ENCODE measurements at places on chromosomes 1 and 21.

DNA sequence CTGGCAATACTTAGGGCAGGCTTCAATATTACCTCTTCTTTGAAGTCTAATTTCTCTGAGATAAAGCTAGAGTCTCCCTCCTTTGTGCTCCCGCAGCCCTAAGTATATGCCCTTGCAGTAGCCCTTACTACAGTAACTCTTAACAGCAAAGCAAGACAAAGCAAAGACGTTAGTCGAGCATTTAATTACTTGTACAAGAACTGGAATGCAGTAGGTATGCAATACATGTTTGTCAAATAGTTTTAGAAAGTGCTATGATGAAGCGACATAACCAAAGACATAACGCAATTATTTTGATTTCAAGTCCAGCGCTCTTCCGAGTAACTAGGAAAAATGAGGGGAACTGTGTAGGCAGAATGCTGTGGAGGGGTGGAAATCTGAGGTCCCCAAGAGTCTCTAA, 1.6 kb downstream of the P3H1 start:
- no peak for DNase-seq

DNA sequence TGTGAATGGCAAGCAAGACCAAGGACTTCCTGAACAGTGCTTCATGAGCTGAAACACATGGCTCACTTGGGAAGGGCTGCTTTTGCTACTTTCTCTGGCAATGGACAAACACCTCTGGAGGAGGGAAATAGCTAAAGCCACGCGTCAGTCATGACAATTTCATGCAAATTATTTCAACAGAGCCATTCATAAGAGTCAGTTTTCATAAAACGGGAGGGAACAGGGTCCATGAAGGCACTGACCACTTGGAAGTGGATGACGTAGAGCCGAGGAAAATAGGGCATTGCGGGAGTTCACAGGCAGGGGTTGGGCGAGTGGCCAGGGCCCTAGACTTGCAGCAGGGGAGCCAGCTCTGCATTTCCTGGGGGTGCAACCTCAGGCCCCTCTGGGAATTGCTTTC, 43.9 kb downstream of the SDC3 start:
- no peak for DNase-seq

- DNase-seq: no peak
Observed at GRCh38 chr1:99758073-99758511, 8.3 kb downstream of the FRRS1 start.

DNA sequence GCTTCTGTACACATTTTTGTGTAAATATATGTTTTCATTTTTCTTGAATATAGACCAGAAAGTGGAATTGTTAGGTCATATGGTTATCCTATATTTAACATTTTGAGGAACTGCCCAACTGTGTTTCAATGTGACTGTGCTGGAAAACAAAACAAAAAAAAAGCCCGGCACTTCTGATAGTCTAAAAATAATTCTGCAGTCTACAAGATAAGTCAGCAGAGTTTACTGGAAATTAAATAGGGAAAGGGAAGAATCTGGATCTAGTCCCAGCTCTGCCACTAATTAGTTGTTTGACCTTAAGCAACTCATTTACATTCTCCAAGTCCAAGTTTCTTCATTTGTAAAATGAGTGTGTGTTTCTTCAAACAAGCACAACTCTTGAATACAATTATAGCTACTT, 869.1 kb upstream of the B3GALT2 start:
- no peak for DNase-seq

DNA sequence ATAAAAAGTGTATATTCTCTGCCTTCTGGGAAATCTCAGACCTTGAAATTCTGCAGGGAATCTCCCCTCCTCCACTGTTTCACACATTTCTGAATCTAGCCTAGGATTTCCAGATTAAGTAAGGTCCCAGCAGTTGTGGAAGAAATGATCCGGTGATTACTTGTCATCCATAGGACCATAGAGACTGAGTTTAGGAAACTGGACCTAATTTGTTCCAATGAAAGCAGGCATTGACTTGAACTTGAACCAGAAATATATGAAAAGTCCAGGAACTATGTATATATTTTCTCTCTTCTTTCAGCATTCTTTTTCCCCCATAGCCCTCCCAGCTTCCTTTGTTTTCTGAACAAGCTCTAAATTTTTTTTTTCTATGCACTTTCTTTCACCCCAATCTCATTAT, 149.5 kb upstream of the SPAG17 start:
- DNase-seq: no peak

DNA sequence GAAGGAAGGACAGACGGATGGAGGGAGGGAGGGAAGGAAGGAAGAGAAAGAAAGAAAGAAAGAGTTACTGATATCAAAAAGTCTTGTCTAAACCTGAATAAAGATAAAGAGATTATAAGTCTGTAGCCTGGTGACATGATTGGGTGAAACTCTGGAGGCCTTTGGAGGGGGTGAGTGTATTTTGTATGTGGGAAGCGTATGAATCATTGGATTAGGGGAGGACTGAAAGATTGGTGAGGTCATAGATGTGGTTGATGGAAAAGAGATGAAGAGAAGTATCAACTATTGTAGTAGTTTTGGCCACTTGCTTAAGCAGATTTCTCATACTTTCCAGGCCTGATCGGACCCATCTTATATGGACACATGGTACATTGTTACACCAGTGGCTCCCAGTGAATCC, 11.5 kb upstream of the KCNJ6 start:
- no peak for DNase-seq

Data from AG08396 (cell line).